ENCODE measurements at places on chromosomes 5 and 9.

GRCh38 chr9:116152390-116152789 is 1.2 kb upstream of the PAPPA start:
- no peak for DNase-seq

DNA sequence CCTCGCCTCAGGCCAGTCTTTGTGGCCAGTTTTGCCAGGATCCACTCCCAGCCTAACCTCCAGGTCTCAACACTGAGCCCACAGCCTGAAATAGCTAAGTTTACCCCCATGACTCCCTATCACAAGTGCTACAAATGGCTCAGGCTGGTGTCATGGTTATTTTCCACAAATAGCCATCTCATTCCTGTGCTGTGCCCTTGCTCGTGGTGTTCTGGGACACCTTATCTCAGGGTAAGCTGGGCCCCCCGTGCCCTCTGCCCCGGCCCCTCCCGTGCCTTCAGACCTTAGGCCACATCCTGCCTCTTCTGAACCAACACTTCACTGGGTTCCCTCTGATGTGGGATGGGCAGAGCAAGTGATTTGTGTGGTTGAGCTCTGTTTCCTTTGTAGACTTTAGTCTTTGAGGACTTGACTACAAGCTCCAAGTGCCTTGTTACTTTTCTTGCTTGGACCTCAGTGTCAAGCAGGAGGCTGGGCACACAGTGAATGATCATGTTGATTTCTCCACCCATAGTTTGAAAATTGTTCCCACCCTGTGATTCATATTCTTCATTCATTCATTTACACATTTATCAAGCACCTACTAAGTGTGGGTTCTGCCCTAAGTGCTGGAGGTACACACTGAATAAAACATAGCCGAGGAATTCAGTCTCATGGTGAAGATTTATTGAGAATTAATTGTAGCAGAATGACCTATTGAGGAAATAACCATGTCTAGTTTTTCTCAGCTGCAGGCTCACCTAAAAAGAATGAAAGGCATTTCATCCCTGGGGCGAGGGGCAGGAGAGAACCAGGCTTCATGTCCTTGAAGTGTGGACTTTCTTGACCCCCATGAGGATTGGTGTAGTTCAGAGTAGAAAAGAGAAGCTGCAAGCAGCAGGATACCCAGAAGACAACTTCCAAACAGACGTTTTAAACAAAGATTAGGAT is 84.5 kb upstream of the CTNNA1 start:
- no peak for DNase-seq

DNA sequence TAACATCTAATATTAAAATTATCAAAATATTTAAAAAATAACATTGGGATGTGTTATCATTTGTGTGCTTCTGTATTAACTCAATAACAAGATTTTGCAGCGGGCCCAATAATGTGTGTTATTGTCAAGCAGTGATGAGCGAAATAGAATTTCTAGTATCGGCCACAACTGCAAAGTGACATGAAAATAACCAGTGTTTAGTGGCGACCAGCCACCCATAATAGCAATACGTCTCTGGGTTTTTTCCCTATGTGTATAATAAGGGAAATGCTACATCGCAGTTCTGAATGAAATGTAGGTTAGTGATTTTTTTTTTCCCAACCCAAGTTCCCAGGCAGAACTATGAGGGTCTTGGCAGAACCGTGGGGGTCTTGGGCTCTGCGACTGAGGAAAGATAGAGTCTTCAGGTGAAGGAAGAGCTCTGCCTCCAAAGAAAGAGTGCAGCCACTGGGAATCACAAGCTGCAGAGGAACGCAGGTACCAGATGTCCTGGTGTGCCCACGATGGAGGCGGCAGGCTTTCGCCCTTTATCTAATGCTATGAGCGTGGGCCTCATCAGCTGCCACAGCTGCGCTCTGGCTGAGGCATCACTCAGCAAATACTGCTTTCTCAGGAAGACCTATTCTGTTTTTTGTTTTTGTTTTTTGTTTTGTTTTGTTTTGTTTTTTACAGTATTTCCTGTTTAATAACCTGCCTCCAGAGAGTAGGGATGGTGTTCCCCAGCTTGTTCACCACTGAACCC is 235.0 kb downstream of the ROR2 start:
- DNase-seq: no peak

GRCh38 chr5:10301266-10301665 is 6.4 kb downstream of the CMBL start:
- DNase-seq: no peak

GRCh38 chr5:36704131-36704530 is 97.7 kb downstream of the SLC1A3 start:
- DNase-seq: peak; percentile 26

- DNase-seq: no peak
These were observed 19.8 kb downstream of the IFT74 start for GRCh38 chr9:26975728-26976707.

- no peak for DNase-seq
These were observed 126.1 kb downstream of the NPR3 start for GRCh38 chr5:32837211-32837610.

DNA sequence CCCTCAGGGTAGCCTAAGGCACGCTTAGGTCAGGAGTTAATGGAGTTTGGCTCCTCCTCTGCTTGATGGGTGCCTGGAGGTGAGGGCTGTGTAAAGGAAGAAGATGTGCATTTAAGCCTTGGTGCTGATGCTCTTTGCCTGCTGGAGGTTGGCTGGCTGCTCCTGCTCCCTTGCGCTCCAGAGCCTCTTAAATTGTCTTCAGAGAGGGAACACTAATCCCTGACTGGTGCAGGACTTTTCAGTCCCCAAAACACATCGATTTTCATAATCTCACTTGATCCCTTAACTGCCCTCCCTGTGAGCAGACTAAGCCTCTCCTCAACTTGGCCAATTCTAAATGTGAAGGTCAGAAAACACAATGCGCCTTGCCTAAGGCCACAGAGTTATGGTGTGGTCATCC is 16.2 kb upstream of the TCOF1 start:
- DNase-seq: no peak

GRCh38 chr9:69176471-69177171 is 2.5 kb downstream of the TJP2 start:
- DNase-seq: no peak

DNA sequence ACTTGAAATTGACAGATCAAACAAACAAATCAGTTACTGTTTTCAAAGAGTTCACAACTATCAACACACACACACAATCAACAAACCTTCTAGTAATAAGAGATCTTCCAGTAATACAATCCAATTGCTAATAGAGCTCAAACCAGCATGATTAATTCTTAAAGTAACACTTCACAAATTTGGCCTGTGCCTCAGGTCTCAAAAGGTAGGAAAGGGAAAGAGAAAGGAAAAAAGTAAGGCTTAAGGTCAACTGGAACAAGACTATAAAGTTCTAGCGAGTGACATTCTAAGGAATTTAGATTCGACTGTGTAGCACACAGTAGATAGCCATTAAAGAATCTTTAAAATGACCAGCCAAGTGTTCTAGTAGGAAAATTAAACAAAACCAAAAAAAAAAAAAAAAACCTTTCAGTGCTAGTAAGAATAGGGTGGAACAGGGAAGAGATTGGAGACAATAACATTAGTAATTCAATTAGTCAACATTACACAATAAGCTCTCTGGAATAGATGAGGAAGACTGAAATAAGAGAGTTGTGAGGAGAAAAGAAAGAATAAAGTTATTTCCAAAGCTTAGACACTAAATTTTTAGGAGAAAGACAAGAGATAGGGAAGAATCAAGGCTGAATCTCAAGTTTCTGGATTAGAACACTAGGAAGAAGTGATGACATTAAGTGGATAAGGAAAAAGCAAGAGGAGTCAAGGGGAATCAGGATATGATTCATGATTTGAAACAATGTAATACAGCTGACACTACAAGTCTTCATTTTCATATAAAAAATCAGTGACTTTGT is 86.1 kb downstream of the FBXL17 start:
- no peak for DNase-seq

GRCh38 chr9:6229619-6230018 is 14.0 kb downstream of the IL33 start:
- DNase-seq: no peak

DNA sequence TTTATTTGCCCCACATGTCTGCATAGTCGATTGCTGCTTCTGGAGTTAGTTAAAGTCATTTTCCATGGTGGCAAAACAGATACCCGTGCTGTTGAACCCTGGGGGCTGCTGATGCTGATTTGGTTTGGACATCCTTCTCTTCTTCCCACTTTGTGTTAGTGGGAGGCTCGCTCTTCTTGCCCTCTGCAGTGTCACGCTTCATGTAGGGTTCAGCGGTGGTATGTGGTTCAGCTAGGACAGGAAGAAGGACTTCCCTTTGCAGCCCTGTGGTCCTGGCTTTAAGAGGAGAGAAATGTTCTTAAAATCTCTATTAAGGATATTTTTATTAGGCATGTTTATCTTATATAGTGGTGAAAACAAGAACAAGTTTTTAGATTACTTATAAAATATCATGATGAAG is 36.2 kb downstream of the SLC36A1 start:
- no peak for DNase-seq

- peak; percentile 24 for DNase-seq
These were observed 508 bp downstream of the MOCS2 start for GRCh38 chr5:53109056-53109442.

GRCh38 chr5:163569284-163569683 is 63.9 kb downstream of the MAT2B start:
- DNase-seq: no peak

DNA sequence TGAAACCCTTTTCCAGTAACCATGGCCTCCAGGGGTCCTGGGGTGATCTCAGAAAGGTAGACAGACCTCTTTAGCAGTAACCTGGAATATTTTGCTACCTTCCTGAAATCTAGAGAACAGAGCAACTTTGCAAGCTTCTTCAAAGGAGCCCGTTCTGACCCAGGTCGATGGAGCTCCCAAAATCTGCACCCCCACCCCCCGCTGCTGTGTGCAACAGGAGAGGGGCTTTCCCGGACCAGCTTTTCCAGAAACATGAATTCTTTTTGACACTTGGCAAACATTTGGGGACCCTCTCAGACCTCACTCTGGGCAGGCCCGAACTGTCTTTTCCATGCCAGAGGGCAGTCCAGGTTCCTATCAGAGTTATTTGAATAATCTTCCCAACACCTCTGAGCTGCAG is 65.3 kb downstream of the KCNIP1 start:
- DNase-seq: no peak

- DNase-seq: no peak
These were observed 24.3 kb downstream of the ABCA1 start for GRCh38 chr9:104903609-104904008.

GRCh38 chr9:18238254-18238653 is 235.7 kb upstream of the ADAMTSL1 start:
- no peak for DNase-seq

GRCh38 chr9:129283291-129283691 is 105.2 kb upstream of the IER5L start:
- no peak for DNase-seq

- no peak for DNase-seq
These were observed 149.2 kb downstream of the GNA14 start for GRCh38 chr9:77498891-77499290.

- DNase-seq: no peak
These were observed 30.0 kb downstream of the RBM27 start for GRCh38 chr5:146233441-146233840.

DNA sequence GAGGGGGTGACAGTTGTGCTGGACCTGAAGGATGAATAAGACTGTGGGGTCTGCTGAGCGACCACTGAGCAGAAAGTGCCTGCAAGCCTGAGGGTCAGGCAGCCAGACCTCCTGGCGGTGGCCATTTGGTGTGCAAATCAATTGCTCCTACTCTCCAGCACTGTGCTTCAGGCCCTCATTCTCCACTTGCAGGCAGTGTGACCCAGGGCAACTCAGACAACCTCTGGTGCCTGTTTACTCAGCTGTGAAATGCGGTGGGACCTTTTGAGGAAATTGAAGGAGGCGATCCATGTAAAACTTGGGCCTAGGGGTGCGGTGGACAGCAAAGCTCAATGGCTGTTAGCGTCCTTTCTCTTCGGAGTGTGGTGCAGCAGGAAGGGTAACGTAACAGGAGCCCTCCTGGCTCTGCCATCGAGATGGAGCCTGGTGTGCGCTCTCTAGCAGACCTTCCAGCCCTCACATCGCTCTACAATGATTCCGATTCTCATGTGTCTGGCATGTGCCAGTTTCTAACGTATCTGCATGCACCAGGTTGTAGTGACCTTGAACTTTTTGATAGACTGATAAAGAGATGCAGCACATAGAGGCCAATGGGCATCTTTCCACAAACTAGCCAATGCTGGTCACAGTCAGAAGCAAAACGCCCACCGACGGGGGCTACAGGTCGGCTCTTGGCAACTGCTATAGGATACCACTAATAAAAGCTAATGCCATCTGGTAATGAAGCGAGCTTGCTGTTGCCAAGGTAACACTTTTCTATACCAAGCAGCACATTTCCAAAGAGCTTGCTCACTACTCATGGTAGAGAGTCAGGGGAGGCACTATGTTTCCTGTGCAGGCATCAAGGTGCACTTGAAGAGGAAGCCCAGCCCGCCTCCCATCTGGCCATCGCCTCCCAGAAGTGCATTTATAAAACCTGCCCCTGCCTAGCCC is 159.7 kb upstream of the RAPGEF1 start:
- no peak for DNase-seq

DNA sequence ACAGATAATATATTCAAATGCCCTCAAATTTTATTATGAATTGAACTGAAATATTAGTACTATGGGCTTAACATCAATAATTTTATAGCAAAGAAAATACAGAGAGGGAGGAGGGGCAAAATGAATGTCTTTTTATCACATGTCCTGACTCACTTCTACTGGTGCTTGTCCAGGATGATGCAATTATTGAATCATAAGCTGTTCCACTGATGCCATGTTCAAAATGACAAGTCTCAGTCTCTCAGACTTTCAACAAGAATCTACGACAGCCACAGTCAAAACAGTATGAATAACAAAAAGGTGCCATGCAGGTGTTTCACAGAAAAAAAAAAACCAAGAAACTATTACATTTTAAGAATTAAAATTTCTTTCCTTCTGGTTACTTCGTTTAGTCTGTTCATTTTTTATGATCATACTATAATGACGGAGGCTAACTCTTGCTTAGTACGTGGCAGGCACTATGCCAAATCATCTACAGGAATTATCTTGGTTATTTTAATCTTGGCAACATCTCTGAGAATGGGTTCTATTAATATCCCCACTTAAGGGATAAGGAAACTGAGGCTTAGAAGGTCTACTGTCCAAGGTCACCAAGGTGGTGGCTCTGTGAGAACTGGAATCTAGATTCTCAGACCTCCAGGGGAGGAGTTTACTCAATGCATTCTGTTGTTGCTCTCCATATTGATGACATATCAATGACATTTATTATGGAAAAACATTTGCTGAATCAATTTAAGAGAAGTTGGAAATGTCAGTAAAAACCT is 61.5 kb downstream of the NR3C1 start:
- DNase-seq: no peak

DNA sequence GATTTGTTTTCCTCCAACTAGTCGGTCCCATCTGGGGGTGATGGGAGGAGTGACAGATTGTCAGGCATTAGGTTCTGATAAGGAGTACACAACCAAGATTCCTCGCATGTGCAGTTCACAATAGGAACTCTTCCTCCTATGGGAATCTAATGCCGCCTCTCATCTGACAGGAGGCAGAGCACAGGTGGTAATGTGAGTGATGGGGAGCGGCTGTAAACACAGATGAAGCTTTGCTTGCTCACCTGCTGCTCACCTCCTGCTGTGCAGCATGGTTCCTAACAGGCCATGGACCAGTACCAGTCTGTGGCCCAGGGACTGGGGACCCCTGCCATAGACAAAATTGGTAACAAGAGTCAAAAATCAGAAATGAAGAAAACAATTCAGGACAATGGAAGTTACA is 173.3 kb upstream of the HMHB1 start:
- no peak for DNase-seq

GRCh38 chr5:175589714-175590113 is 68.2 kb upstream of the HRH2 start:
- DNase-seq: no peak

All from prostate gland (tissue), 2 donors.